ENCODE measurements at places on chromosomes 16 and 17.

GRCh38 chr17:79919164-79919585 is 79.9 kb upstream of the CBX4 start:
- peak; percentile 16 for DNase-seq

DNA sequence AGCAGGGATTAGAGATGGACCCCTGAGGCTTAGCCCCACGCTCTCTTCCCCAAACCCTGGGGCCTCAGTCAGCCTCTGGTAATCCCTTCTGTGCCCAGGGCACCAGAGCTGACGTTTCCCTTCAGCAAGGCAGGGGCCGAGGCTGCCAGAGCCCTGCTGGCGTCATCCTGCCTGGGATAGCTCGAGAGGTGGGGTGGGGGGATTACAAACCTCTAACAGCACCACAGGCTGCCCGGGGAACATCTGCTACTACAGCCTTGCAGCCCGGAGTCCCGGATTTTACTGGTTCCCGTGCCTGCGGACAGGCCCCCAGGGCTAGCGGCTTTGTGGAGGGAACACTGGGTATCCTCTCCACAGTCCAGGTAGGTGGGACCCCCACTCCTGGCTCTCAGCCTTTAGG is at the start of gene AANAT:
TSS of gene AANAT (plus strand) at position 238 of the 400 bp plus-strand sequence. CDS start 1,144 bp downstream, outside the sequence.
- DNase-seq: no peak

DNA sequence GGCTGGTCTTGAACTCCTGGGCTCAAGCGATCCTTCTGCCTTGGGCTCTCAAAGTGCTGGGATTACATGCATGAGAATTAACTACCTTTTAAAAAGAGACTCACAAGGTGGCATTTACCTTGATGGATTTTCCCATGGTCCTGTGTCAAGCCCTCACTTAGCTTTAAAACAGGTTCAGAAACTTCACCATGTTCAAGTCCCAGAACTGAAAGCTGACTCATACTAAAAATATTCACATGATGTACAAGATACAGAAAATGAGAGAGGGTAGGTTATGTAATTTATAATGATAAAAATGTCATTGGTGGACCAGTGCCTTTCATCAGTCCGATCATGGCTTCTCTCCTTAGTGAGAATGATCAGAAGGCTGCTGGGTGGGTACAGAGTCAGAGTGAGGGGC is 4.3 kb upstream of the AKAP1 start:
- no peak for DNase-seq

GRCh38 chr16:67114793-67115192 is 5.1 kb downstream of the PHAF1 start:
- no peak for DNase-seq

DNA sequence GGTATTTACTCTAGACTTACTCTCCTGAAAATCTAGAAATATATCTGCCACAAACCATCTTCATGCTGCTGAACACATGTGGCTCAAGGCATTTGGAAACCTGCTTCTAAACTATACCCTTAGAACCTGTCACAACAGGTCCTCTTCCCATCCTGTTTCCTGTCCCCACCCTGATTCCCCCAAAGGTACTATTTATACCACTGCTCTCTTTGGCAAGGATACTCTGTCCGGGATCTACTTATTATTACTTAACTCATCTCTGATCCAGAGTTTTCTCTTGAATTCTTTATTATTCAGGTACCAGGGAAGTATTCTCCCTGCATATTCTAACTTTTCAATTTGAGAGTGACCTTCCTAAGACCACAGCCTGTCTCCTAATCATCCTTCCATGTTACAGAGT is 33.4 kb downstream of the TRAF4 start:
- no peak for DNase-seq

GRCh38 chr16:49574826-49575225 is 201.2 kb downstream of the C16orf78 start:
- no peak for DNase-seq

DNA sequence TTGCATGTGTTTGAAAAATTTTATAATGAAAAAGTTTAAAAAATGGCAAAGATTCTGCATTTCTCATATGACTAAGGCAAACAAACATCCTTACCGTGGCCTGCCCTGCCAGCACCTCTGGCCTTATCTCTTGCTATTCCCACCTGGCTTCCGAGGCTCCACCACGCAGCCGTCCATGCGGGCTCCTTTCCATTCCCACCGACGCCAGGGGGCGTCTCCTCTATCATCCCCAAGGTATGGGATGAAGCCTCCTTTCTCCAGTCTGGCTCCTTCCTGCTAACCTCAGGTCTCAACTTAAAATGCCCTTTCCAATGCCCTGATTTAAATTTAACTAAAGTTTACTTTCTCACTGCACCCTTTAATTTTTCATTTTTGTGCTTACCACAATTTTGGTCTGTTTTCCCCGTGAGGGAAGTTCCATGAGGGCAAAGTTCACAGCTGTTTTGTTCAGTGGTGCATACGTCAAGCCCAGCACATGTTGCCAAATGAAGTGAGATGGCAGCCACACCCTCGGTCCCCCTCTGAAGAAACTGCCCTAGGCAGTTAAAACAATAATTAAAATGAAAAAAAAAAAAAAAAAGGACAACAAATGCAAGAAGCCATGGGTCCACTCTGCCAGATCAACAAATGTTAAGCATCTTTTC is 13.3 kb upstream of the SDK2 start:
- no peak for DNase-seq

GRCh38 chr16:87927195-87927562 is 9.2 kb downstream of the CA5A start:
- no peak for DNase-seq

DNA sequence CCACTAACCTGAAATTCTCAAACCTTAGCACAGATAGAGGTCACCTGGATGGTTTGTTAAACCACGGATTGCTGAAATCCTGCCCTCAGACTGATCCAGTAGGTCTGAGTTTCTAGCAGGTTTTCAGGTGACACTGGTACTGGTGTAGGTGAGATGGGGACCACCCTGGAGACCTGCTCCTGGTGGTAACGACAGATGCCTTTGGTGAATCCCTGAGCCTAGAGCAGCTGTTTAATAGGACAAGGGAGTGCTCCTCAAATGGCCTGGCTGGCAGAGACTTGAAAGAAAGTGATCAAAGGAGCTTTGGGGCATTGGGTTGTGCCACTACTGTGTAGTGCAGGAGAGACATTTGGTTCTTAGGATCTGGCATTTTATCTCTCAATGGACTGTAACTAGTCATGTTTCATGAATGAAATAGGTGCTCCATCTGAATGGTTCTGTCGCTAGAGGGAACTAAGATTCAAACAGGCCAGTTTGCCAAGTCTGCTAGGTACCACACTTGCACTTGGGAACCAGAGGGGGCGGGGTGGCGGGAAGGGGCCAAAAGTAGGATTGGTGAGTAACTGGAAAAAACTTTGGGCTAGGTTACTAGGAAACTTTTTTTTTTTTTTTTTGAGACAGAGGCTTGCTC is 2.9 kb upstream of the IFI35 start:
- DNase-seq: no peak

GRCh38 chr17:18089613-18090012 is 1.9 kb downstream of the DRG2 start:
- DNase-seq: no peak

GRCh38 chr16:61890386-61890785 is 145.9 kb downstream of the CDH8 start:
- no peak for DNase-seq

GRCh38 chr17:48310748-48311213 is 119.2 kb downstream of the SKAP1 start:
- no peak for DNase-seq

DNA sequence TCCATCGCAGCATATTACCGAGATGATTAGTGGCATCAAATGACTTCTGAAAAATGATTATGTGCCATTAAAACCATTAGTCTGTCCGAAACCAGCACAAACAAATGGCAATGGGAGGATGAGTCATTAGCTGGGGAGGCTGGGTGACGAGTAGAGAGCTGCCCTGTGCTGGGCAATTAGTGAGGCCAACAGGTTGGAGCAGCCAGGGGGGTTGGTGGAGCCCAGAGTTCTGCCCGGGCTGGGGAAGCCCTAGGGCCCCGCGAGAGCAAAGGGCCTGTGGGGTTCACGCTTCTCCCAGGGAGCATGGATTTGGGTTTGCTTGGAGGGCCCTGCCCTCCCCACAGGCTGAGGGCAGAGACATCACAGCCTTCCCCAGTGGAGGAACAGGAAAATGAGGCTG is 152.1 kb upstream of the RPL38 start:
- no peak for DNase-seq

DNA sequence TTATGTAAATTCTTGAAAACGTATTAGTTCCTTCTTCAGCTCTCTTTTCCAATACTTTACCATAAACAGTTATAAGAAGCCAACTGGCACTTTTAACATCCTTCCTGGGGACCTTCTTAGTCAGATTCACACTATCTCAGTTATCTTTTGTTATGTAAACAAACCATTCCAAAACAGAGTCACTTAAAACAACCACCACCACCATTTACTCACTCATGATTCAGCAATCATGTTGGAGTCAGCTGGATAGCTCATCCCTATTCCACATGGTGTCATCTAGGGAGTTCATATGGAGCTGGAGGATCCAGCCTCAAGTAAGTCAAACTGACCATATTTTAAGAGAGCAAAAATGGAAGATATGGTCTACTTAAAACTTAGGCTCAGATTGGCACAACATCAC is 240.3 kb upstream of the IRX3 start:
- peak; percentile 67 for DNase-seq

- DNase-seq: no peak
Observed at GRCh38 chr16:5321930-5322329, 224.3 kb upstream of the EEF2KMT start.

DNA sequence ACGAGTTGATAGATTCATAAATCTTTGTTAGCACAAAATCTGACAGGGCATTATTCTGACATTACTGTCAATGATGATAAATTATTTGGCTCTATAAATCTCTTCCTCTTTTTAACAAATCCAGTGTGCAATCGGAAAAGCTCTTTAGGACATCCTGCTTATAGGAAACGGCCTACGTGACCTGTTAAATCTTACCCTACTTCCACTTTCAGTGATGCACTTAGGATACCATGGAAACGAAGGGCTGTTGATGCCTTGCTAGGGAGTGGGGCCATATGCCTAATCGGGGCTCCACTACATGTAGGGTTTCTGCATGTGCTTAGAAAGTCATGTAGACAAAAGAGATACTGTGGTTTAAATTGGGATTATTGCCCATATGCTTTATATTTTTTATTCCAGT is 27.2 kb downstream of the ZNF594 start:
- DNase-seq: no peak

GRCh38 chr17:35766903-35767510 is 6.3 kb downstream of the C17orf50 start:
- DNase-seq: no peak

DNA sequence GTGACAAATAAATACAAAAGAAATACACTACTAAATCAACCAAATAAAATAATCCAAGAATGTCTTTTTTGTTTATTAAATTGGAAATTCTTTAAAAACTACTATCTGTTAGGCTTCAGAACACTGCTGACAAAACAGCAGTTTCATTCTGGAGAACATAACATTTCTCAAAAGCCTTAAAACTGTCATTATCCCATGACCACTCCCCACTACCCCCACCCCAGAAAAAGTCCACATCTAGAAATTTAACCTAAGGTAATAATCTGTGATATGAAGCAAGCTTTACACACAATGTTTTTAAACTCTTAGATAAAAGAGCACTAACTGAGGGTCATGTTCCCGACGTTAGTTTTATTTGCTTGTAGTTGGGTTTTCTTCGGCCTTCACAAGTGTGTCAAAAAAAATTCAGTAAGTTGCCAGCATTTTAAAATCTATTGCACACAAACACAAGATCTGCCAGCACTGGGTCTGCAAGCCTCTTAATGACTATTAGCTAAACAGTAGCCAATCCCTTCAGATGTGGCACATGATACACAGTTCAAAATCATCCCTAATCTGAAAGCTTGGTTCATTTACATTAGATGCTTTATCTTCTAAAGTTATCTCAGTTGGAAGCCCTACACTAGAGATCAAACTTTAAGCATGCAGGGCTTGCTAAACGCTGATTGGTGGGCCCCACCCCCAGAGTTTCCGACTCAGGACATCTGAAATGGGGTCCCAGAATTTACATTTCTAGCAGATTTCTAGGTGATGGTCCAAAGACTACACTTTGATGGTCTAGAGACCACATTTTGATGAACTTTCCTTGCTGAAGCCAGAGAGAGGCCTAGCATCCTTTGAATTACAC is 75.2 kb downstream of the KANSL1 start:
- no peak for DNase-seq

- no peak for DNase-seq
Observed at GRCh38 chr17:68441070-68441770, 16.1 kb downstream of the WIPI1 start.

DNA sequence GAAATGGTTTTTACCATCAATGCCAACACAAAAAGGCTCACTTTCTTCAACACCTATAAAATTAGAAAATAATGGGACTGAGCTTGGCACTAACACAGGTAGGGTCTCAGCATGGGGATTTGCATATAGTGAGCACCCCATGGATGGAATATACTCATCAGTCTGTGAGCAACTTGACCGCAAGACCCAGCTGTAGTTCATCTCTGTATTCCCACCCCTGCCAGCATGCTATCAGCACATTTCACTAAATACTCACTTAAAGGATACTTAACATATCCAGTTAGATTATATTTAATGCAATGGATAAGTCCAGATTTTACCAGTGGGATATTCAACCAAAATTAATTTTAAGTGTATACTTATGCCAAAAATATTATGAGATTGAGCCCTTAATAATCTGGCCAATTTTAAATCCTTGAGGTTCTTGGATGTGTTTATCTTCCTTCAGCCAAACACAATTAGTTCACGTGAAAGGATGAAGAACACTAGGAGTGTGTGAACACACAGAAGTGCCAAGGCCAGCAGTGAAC is 66.7 kb downstream of the C16orf95 start:
- DNase-seq: no peak

- no peak for DNase-seq
Observed at GRCh38 chr17:21164620-21165019, 37.9 kb downstream of the DHRS7B start.

- DNase-seq: no peak
Observed at GRCh38 chr17:4522661-4523060, 24.0 kb downstream of the SPNS2 start.

DNA sequence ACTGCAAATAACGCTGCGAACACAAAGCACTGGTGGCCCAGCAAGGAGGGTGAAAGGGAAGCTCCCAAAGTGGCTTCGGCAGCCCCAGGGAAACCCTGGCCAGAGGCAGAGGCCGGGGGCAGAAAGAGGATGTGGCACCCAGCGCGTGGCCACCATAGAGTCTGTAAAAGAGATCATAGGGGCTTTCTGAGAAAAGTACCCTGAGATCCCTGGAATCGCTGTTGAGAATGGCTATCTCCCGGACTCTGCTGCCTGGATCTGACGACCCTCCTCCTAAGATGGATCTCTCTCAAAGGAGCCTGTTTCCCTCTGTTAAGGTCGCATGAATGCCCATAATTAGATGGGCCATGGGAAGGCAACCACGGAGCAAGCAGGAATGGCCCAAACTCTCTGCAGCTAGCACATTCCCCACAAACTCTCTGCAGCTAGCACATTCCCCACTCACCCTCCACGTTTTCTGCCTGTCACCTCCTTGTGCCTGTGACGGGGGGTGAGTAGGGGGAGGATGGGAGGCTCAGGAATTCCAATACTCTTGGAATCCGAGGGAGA is 364.4 kb downstream of the XYLT1 start:
- DNase-seq: no peak

- no peak for DNase-seq
Observed at GRCh38 chr16:11994143-11995119, 17.9 kb downstream of the SNX29 start.

GRCh38 chr17:59897090-59897489 is 4.2 kb downstream of the RPS6KB1 start:
- no peak for DNase-seq

- no peak for DNase-seq
Observed at GRCh38 chr17:20184181-20184580, 175.0 kb downstream of the SPECC1 start.
